ENCODE measurements at places on chromosomes 16 and 17.

DNA sequence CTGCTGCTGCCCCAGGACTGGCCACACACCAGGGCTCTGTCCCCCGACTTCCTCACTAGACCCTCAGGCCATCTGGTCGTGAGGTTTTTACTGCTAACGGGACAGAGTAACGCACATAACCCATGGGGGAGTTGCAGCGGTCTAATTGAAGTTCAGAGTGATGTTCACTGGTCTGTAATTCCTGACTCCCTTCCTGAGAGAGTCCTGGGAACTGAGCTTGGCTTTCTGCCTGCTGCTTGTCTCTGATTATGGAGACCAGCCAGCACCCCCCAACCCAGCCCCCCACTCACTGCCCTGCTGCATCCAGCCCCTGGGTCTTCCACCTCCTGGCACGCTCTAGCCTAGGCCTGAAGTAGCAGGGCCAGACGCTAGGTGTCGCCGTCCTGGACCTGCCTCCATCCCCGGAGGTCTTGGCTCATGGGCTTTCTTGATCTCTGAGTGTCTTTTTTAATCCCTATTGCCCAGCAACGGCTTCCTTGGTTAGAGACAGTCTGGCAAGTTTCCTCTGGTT is 192.9 kb downstream of the CCDC182 start:
- no peak for DNase-seq

DNA sequence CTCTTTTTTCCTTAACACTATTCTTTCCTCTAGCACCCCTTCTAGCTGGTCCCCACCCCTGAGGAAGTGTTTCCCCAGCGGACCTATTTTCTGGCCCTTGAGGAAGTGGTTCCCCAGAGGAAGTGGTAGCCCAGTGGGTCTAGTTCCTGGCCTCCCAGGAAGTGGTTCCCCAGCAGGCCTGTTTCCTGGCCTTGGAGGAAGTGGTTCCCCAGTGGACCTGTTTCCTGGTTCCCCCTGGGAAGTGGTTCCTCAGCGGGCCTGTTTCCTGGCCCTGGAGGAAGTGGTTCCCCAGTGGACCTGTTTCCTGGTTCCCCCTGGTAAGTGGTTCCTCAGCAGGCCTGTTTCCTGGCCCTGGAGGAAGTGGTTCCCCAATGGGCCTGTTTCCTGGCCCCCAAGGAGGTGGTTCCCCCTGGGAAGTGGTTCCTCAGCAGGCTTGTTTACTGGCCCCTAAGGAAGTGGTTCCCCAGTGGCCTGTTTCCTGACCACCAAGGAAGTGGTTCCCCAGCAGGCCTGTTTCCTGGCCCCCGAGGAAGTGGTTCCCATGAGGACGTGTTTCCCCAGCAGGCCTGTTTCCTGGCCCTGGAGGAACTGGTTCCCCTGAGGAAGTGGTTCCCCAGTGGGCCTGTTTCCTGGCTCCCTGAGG is 58.3 kb downstream of the NTN1 start:
- no peak for DNase-seq

DNA sequence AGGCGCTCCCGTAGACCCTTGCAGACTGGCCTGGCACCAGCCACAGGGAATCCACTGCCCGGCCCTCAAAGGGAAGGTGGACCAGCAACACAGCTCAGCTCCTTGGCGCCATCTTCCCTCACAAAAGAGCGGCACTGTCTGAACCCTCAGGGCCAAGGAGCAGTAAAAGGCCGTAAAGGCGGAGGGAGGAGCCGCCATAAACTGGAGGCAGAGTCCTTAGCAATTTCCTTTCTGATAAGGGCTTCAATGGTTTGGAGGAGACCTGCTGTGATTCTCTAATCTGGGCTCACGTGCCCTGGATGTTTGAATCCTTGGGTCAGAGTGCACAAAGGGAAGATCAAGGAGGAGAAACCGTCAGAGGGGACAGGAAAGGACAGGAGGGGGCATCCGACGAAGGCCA is 15.5 kb upstream of the AXIN2 start:
- no peak for DNase-seq

- peak; percentile 94 for DNase-seq
Observed at GRCh38 chr17:41547921-41548843, 20.1 kb upstream of the KRT19 start.

DNA sequence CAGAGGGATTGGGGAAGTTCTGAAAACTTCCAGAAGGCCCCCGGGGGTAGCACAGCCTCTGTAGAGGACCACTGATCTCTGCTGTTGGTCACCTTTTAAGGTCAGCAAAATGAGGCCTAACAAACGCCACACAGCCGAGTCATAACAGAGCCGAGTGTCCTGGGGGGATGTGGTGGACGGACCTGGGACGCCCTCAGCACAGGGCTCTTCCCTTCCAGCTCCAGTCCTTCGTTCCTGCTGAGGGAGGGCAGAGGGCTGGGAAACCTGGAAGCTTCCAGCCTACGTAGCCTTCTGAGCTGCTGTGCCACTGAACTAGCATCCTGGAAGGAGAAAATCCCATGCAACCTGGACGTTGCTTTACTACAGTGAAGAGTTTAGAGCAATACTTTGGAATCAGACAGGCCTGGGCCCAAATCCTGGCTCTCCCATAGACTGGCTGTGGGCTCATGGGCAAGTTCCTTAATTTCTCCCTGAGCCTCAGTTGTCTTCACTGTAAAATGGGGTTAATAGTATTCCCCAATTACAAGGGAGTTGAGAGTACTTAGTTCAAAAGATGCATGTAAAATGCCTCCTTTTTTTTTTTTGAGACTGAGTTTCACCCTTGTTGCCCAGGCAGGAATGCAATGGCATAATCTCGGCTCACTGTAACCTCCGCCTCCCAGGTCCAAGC is 34.4 kb upstream of the ZCCHC14 start:
- no peak for DNase-seq

All from T47D (cell line).